Activated gamma-delta T cell treated with Interleukin-2 at 50 U/mL for 16 hours (primary cell): ENCODE measurements at places on chromosomes 11 and 22.

GRCh38 chr22:16914006-16914405 lies 88.8 kb upstream of the XKR3 start:
- DNase-seq, result no peak

DNA sequence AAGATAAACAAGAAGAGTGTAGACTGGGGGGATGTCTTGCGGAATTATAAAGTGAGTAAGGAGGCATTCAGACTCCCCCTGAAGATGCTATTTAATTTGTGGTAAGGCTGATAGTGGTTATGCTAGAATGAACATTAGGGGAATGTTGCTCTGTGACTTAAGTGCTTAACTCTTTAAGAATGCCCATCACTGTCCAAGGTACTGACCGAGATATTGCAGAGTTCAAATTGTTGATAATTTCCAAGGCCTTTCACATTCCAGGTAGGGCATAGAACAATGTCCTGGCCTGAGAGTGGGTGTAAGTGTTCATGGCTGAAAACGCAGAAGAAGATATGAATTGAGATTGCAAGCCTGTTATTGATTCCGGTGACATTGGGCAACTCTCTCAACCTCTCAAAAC lies 90.3 kb upstream of the SEZ6L start:
- no peak for DNase-seq

DNA sequence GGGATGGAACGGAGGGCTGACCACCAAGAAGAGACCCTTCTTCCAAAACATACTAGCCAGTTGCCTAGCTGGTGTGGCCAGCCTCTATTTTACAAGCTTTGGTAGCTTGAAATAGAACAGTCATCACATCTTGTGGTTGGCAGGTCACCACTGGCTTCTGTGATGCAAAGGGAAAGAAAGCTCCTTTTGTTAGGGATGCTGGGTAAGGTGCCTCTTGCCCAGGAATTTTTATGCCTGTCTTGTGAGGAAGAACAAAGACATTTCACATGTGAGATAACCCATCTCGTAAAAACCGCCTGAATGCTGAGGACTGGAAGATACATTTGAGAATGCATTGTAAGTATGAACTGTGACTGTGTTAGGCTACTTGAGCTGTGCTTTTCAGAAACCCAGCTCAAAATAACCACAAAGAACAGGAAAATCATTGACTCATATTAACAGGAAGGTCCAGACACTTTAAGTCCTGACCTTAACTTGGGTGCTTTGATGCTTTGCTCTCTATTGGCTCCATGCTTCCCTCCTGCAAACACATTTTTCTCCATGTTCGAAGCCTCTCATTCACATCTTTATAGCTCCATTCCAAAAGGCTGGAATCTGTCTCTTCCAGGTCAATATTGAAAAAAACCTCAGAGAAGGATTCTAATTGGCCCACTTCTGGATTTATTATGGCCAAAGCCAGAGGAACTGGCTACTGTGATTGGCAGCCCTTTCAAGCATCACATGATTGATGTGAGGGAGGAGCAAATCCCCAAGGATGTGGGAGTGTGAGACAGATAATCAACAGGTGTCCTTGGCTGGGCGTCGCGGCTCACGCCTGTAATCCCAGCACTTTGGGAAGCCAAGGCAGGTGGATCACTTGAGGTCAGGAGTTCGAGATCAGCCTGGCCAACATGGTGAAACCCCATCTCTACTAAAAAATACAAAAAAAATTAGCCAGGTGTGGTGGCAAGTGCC lies 53.9 kb downstream of the MICAL2 start:
- DNase-seq, result no peak

GRCh38 chr11:130183878-130184610 lies 24.5 kb downstream of the ST14 start:
- DNase-seq, result no peak

DNA sequence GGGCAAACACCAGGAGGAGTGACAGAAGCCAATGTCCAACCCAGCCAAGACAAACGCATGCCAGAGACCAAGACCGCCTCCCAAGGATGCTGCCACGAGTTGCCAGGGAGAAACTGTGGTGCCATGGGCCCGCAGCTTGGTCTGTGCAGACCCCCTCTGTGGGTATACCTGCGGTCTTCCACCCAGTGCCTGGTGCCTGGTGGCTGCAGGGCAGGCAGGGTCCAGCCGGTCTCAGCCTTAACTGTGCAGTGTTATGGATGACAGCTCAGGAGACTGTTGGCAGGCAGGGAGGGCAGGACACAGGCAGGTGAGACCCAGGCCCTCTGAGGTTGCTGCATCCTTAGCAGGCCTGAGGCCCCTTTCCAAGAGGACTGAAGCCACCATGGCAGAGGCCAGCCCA lies 97.9 kb downstream of the MED15 start:
- DNase-seq, result no peak

DNA sequence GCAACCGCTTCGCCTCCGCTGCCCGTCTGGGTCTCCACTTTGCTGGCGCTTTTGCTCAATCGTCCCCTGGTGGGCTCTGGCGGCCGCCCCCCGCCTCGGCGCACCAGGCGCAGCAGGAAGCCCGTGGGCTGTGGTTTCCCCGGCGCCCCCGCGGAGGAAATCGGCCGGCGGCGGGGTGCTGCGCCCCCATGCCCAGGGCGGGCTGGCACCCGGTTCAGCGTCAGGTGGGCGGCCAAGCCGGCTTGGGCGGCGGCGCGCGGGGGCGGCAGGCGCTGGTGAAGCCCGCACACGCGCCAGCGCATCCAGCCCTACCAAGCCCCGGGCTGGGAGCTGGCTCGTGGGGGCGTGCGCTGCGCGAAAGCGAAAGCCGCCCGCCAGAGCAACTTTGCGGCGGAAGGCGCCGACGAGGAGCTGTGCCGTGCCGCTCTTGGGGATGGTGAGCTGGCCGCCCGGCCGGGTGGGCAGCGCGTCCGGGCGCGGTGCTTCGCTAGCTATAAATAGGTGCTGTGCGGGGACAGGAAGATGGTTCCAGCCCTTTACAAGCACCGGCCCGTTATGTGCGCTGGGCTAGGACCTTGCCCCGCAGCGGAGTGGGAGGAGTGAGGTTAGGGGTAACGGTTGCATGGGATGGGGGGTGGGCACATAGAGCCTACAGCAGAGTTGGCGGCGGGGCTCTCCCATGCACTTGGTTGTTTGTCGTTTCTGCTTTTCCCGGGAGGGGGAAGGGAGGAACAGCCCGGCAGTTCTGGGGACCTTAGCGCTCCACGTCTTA lies 25.0 kb upstream of the SUSD2 start:
- DNase-seq, result peak; percentile 67

DNA sequence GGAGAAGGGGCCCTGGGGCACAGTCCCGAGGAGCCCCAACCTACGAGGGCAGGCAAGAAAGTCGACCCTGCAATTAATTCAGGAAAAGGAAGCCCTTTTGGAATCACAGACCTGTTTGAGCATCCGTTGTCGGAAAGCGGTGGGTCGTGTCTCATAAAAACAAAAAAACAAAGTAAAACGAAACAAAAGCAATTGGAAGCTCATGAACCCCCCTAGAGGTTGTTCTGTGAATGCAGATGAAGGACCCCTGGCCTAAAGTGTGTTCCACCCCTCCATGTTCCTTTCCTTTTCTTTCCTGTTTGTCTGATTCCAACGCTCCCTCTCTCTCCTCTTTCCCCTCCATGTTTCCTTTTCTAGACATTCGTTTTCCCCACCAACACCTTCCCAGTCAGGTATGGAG lies 203.7 kb downstream of the GRIK4 start:
- no peak for DNase-seq

DNA sequence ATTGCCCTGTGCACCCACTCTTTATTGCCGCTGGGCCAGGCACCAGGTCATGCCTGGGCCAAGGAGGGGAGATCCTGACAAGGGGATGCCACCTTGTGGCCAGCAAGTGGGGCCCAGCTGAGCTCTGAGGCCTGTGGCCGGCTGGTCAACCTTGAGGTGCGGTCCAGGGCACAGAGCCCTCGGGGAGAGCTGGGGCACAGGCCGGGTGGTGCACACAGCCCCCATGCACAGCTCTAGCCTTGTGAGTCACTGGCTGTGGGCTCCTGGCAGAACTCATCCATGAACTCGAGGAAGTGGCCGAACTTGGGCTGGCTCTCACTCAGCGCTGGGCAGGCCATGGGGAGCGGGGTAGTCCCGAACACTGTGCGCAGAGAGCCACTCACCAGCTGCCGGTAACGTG lies 94.3 kb downstream of the RNF169 start:
- DNase-seq, result no peak

GRCh38 chr22:16962501-16962900 lies 45.5 kb downstream of the GAB4 start:
- no peak for DNase-seq

- no peak for DNase-seq
These were observed 15.0 kb downstream of the PDGFB start for GRCh38 chr22:39229688-39230260.

DNA sequence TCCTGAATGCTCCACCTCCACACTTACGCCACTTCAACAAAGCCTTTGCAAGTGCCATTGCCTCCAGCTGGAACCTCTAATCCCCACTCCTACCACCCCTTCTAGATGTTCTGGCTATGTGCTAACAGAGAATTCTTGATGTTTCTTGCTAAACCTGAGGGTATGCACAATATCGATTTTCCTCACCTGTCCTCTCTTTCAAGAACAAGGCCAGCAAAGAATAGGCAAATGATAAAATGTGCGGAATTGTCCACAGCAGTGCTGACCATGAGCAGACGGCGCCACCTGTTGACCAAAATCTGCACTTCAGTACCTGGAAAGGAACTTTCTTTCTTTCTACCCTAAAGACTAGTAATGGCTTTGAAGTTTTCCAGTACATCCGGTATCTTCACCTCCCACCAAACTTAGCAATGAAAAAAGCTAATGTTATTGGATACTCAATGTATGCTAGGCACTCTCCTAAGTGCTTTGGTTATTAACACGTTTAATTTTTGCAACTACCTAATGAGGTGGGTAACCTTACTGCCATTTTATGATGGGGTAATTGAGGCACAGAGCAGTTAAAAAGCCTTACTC lies 3.4 kb downstream of the TIMM10 start:
- peak; percentile 77 for DNase-seq

GRCh38 chr22:30783021-30783420 lies 88.3 kb downstream of the OSBP2 start:
- no peak for DNase-seq

GRCh38 chr11:45280449-45280848 lies 5.7 kb downstream of the SYT13 start:
- DNase-seq, result no peak
